Fibroblast of the aortic adventitia (primary cell): ENCODE measurements at places on chromosomes 12 and 14. TPM values are rescaled to one million over a fixed set of nuclear protein-coding genes. Genes with fewer than 3 reads are reported as not detected.

The TMPRSS12 gene
- not detected in 2 replicates for total RNA-seq

The CCT2 gene
- 114 and 228 TPM in 2 replicates for total RNA-seq

The PLEK2 gene
- 1.8 and 2.8 TPM in 2 replicates for total RNA-seq

The POP5 gene
- 17.5 and 31.3 TPM in 2 replicates for total RNA-seq

The PLCZ1 gene
- 0.18 TPM in 1 of 2 replicates, not detected in the other for total RNA-seq

The NEUROD4 gene
- total RNA-seq, result not detected in 2 replicates

The NRL gene
- 0.90 and 4.1 TPM in 2 replicates for total RNA-seq

The ADGRD1 gene
- 1.2 and 22.3 TPM in 2 replicates for total RNA-seq

The HELB gene
- total RNA-seq, result 3.0 and 3.7 TPM in 2 replicates

The KCNH3 gene
- total RNA-seq, result 0.08 and 0.18 TPM in 2 replicates

The GDF3 gene
- total RNA-seq, result not detected in 2 replicates

The NKX2-1 gene
- not detected in 2 replicates for total RNA-seq

The TAS2R50 gene
- total RNA-seq, result 3.1 and 6.5 TPM in 2 replicates

The AP5M1 gene
- total RNA-seq, result 36.6 and 50.9 TPM in 2 replicates

The INHBC gene
- total RNA-seq, result not detected in 2 replicates

The GUCY2C gene
- not detected in 2 replicates for total RNA-seq

The NINJ2 gene
- 0.45 TPM in 1 of 2 replicates, not detected in the other for total RNA-seq

The PTHLH gene
- total RNA-seq, result 1.6 and 4.3 TPM in 2 replicates

The PTPRO gene
- total RNA-seq, result 0.57 and 3.1 TPM in 2 replicates

The CLMN gene
- 0.36 and 1.8 TPM in 2 replicates for total RNA-seq

The LRCOL1 gene
- not detected in 2 replicates for total RNA-seq

The MEG3 gene
- 155 and 168 TPM in 2 replicates for total RNA-seq

The PTGER2 gene
- total RNA-seq, result 1.6 and 50.1 TPM in 2 replicates

The BDKRB2 gene
- 7.4 and 23.1 TPM in 2 replicates for total RNA-seq

The HOXC4 gene
- total RNA-seq, result 0.36 and 1.4 TPM in 2 replicates

The NUAK1 gene
- 3.0 and 8.3 TPM in 2 replicates for total RNA-seq

The KRT77 gene
- total RNA-seq, result not detected in 2 replicates

The KRT83 gene
- not detected in 2 replicates for total RNA-seq

The HOXC10 gene
- 0.25 TPM in 1 of 2 replicates, not detected in the other for total RNA-seq

The CISTR gene
- not detected in 2 replicates for total RNA-seq

The ZNF641 gene
- 6.3 and 9.9 TPM in 2 replicates for total RNA-seq

The TAS2R43 gene
- 1.3 and 2.3 TPM in 2 replicates for total RNA-seq

The DPPA3 gene
- total RNA-seq, result not detected in 2 replicates

The KRT6C gene
- not detected in 2 replicates for total RNA-seq

The NR2C1 gene
- 15.5 and 25.4 TPM in 2 replicates for total RNA-seq

The RNF10 gene
- 96.7 and 125 TPM in 2 replicates for total RNA-seq

The SLC11A2 gene
- 50.7 and 53.7 TPM in 2 replicates for total RNA-seq

The INHBE gene
- total RNA-seq, result 0.16 and 0.99 TPM in 2 replicates

The MYO1H gene
- total RNA-seq, result not detected in 2 replicates

The MAP3K9 gene
- under 0.01 and 0.33 TPM in 2 replicates for total RNA-seq

The WNT1 gene
- total RNA-seq, result not detected in 2 replicates

The PLEKHA5 gene
- 22.2 and 40.7 TPM in 2 replicates for total RNA-seq

The GLI1 gene
- 1.1 TPM in 1 of 2 replicates, not detected in the other for total RNA-seq

The INTS13 gene
- 12.4 and 52.2 TPM in 2 replicates for total RNA-seq

The GALNT6 gene
- total RNA-seq, result 0.74 and 22.1 TPM in 2 replicates

The GAS2L3 gene
- total RNA-seq, result 4.2 and 38.0 TPM in 2 replicates
